ENCODE measurements at places on chromosomes 6 and 20.

- no peak for DNase-seq
These were observed 30.0 kb downstream of the SLX4IP start for GRCh38 chr20:10465135-10465534.

DNA sequence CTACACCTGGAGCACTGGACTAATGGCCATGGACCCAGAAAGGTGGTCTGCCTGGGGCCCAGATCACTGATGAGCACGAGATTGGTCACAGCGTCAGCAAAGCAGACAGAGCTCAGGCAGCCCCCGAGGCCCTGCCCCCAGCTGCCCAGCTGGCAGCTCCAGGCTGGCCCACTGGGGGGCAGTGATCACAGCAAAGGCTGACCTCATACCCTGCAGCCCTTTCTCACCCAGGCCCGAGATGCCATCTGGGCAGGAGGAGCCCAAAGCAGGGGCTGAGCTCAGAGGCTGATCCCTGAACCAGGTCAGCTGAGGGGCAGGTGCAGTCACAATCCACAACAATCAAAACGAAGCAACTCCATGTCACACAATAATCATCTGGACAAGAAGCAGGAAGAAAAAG, 4.1 kb downstream of the MAP1LC3A start:
- no peak for DNase-seq

DNA sequence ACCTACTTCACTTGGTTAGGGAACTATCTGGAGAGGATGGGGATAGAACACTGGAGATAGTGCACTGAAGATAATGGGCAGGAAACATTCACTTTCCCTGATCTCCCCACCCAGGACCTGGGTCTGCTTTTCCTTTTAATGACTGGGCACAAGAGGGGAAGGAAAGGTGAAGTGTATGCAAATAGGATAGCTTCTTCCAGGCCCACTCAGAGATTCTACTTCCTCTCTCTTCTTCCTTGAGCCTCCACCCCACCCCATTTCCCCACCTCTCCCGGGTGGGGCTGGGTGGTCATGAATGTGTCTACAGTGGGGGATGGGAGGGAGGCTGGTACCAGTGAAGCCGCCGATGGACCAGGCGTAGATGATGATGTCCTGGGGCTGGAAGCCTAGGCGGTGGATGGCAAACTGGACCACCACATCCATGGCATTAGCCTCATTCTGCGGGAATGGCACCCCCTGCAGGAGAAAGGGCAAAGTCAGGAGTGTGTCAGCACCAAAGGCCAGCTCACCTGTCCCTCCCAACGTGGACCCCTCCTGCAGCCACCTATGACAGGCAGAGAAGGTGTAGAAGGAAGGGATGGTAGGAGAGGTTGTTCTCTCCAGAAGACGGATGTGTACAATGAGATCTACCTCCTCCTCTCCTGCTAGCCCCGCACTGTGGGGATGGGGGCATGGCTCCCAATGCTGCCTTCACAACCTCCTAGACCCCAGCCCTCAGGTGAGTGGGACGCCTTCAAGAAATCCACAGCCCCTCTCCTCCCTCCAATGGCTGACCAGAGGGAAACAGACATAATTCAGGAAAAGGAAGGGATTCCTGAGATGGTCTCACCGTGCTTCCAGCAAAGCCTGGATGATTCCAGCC, 8.6 kb upstream of the LY6G5C start:
- no peak for DNase-seq

- no peak for DNase-seq
These were observed 20.6 kb downstream of the SUN5 start for GRCh38 chr20:32983459-32984112.

- no peak for DNase-seq
These were observed 224.9 kb upstream of the SYNCRIP start for GRCh38 chr6:85867595-85867994.

GRCh38 chr20:58111310-58112016, 117.0 kb downstream of the ANKRD60 start:
- no peak for DNase-seq

DNA sequence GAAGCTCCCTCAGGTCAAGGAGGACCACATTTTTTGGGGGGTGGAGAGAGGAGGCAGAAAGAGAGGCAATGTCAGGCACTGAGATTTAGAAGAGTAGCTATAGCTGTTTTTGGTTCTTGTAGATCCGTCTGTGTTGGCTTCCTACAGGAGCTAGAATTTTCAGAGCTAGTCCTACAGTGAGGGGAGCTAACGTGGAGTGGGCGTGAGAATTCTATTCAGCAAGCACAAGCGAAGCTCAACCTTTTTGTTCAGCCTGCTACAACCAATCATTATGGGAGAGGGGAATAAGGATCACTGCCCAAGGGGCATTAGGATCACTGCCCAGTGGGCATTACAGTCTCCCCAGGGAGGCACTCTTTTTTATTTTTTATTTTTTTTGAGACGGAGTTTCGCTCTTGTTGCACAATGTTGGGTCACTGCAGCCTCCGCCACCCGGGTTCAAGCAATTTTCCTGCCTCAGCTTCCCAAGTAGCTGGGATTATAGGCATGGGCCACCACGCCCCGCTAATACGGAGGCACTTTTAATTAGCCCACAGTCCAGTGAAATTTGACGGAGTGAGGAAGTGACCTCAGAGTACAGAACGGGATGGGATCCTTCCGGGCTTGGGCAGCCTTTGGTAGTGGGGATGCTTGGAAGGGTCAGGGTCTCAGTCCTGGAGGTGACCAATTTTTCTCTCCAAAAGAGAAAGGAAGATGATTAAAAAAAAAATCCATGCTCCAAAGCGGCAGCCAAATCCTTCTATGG, 1.1 kb upstream of the PANK2 start:
- no peak for DNase-seq

GRCh38 chr6:159068904-159069578, 24.2 kb upstream of the TAGAP start:
- DNase-seq: no peak

- peak; percentile 13 for DNase-seq
These were observed 21.4 kb upstream of the PREP start for GRCh38 chr6:105424175-105424783.

DNA sequence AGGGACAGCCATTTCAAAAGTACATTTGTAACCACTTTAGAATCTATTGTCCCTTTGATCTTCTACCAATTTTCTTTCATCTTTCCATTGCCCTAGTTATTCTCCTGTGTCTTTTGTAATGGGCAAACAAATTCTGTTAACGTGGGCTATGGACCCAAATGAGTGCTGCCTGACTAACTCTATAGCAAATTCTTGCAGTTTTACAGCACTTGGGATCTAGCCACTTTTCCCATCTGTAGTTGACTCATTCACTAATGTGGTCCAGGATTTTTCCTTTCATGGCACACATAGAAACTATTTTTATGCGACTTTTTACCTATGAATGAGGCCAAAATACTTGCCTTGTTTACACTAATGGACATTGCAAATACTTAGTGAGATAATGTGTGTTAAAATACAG, 52.0 kb downstream of the GRIK2 start:
- DNase-seq: no peak

DNA sequence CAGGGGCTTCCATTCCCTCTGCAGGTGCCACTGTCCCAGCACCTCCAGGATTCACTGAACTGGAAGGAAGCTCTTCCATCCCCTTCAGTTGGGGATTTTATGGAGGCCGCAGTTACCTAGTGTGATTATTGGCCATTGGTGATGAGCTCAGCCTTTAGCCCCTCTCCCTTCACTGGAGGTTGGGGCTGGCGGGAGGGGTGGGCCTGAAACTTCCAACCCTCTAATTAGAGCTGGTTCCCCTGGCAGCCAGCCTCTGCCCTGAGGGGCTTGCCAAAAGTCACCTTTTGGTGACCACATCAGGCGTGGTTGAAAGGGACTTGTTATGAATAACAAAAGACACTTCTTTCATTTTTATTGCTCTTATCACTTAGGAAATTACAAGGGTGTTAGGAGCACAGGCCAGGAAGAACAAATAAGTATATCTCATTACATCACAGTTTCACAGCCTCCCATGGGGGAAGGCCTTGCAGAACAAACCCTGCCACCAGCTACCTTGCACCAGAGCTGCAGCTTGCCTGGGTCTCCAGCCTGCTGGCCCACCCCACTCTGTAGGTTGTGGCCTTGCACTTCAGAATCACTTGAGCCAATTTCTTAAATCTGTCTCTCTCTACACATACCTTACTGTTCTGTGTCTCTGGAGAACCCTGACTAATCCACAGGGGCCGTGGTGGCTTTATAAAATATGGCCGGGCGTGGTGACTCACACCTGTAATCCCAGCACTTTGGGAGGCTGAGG, 5.0 kb downstream of the PYGB start:
- no peak for DNase-seq

DNA sequence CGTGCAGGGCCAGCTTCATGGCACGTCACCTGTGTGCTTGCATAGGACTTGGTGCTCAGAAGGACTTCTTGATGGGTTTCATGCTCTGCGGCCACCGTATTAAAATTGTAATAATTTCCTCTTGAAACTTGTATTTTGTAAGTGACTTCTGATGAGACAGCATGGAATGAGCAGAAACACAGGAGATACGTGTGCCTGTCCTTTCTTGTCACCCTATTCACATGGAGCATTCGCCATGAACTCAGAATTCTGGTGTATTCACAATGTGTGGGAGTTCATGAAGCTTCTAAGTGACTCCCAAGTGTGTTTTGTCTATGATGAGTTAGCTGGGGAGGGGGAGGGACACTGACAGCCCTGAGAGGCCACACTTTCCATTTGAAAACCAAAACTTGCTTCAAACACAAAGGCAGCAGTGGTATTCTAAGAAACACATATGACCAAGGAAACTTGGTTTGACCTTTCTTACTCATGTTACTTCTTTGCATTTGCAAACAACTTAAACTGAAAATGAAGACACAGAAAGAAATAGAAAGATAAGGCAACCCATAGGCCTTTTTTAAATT, 92.1 kb upstream of the NEDD9 start:
- DNase-seq: no peak

DNA sequence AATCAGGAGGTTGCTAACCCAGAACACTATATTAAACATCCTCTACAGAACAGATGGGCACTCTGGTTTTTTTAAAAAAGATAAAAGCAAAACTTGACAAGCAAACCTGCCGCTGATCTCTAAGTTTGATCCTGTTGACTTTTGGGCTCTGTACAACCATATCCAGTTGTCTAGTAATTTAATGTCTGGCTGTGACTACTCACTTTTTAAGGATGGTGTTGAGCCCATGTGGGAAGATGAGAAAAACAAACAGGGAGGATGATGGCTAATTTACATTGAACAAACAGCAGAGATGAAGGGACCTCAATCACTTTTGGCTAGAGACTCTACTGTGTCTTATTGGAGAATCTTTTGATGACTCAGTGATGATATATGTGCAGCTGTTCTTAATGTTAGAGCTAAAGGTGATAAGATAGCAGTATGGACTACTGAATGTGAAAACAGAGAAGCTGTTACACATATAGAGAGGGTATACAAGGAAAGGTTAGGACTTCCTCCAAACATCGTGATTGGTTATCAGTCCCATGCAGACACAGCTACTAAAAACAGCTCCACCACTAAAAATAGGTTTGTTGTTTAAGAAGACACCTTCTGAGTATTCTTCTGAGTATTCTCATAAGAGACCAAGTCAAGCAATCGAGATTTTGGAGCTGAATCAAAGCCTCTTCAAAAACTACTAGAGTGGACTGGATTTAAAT, 201.2 kb upstream of the SHLD1 start:
- DNase-seq: no peak

Measured in NCI-H1436 (cell line).